ENCODE measurements at places on chromosomes 6 and 20.

DNA sequence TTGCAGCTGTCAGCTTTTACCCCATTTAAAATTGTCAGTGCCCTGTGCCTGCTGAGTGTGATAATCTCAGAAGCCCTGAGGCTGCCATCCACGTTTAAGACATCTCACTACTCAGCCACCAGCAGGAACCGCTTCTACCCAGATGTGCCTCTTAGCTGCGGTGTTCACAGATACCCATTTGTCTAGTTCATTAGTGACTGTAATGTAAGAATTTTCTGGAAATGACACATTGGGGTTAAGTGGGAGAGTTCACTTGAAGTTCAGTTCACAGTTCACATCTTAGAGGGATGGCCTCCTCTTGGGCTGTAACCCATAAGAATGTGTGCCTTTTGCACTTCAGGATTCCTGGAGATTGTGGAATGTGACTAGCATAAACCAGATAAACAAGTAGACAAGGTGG lies 477.7 kb downstream of the BTBD3 start:
- DNase-seq, result no peak

DNA sequence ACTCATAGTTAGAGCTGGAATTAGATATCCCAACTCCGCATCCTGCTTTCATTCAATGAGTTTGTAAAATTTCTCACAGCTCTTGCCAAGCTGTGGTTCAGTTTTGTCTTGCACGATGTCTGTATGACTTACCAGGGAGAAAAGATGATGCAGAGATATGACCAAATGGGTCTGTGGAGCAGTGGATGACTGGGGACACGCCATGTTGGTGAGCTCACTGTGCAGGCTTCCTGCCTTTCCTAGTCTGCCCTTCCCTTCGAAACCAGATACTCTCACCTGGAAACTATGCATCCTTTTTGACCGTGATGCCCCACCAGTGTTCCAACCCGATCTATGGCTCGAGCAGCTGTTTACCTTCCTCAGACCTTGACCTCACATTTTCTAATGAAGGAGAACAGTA lies 262.7 kb upstream of the BMP2 start:
- no peak for DNase-seq

DNA sequence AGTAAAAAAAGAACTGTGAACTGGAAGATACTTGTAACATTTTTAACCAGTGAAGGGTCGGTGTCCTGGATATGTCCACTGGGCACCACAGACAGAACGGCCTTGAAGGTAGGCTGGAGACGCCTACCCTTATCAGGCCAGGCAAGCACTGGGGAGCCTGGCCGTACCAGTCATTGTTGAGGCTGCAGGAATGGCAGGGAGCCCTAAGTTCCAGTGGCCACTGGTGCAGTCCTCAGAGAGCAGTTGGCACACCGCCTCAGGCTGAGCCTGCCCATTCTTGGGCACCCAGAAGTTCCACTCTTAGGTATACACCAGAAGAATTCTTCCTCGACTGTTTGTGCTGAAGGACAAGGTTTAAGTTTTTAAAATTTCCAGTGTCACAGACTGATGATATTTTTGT lies 20.5 kb downstream of the DNAJC5 start:
- no peak for DNase-seq

DNA sequence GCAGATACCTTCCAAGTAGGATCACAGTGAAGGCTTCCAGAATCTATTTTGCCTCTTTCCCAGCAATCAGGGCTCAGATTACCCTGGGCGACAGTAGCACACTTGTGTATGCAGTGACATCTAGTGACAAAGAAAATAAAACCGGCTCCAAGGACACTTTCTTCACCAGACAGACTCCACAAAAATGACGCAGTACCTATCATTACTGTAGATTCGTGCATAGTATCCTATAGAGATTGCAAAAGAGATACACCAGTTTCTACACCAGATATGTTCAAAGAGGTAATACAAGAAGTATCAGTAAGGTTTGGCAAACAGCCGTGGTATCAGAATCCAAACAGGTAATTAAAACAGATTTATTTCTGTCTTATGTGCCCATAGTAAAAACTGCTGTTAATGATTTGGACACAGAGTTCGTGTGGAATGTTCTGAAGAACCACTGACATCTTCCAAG lies 600.4 kb upstream of the JAG1 start:
- peak; percentile 75 for DNase-seq

- DNase-seq, result no peak
These were observed 29.6 kb upstream of the TTPAL start for GRCh38 chr20:44445742-44446710.

DNA sequence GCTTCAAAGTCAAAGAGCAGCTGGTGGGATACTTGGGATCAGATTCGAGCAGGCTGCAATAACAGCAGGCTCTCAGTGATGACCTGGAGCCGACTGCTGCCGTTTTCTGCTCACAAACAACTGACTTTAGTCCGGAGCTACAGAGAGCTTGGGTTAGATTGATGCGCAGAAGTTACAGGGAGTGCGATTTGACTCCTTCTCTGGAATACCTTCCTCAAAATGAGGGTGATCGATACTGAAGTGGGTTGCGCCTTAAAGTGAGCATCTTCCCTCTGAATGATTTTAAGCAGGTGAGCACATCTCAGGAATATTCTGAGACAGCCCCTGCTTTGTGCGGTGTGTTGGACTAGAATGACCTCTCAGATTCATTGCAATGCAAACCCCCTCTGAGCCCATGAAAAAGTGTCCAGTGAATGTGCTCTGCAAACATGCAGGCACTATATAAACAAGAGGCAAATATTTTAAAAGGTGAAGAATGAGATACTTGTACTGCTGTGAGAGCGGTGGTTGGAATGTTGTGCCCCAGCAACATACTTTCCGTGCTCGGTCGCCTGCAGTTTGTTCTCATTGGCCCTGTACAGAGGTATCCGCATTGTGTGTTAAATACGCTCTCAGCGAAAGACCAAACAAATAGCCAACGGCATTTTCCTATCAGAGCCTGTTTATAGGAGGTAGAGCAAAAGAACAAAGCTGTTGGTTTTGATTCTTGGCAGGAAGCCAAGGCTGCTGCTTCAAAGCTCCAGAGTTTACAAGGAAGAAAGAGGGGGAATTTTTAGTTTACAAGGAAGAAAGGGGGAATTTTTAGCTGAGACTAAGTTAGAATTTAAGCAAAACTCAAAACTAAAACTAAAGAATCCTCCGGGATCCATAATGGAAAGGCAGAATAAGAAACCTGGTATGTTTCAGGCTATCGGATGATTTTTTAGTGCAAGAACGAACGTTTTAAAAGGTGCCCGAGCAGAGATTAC lies 67.7 kb downstream of the PHACTR2 start:
- no peak for DNase-seq

All from D341Med (cell line).